ENCODE measurements at places on chromosomes 3 and 15. TPM values are rescaled to one million over a fixed set of nuclear protein-coding genes. Genes with fewer than 3 reads are reported as not detected.

GRCh38 chr15:65386376-65386775, 8.6 kb upstream of the IGDCC3 start:
- DNase-seq: no peak

Gene KCNMB3
- 2.4 TPM for total RNA-seq

GRCh38 chr15:91622711-91623342, 230.7 kb upstream of the SLCO3A1 start:
- no peak for DNase-seq

- no peak for DNase-seq
Measured at GRCh38 chr3:127607675-127608361, 9.6 kb downstream of the MCM2 start.

DNA sequence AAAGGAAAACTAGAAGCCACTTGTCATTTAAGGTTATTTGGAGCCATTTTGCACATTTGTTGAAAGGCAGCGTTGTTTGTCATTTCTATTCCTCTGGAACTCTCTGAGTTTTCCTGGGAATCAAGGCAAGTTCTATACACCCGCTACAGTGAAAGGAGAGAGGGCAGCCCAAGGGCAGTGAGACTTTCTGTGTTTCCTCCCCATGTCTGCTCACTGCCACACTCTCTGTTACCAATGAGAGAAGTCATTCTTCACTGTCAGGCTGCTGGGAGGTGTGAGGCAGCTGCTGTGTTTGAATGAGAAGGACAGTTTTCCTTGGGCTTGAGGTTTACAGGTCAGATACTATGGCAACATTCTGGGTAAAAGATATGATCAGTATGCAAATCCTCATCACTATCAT, 36.0 kb downstream of the ATP13A5 start:
- DNase-seq: no peak

Gene GOLGA6L10
- total RNA-seq: 2.0 TPM

DNA sequence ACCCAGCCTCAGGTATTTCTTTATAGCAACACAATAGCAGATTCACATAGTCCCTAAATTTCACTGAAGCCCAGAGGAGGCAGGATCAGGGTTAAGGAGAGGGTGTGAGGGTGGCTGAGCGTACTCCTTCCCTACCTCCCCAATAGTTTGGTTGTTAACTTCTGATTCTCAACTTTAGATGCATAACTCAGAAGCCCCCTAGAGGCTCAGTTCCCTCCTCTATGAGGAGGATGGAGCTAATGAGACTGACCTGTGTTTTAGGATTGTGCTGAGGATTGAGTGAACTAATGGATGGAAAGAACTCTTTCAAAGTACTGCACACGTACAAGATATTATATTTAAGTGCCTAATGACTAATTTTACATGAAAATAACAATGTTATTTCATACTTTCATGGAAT, 249.3 kb upstream of the SOX14 start:
- no peak for DNase-seq

GRCh38 chr3:187186375-187186774, 10.9 kb upstream of the RTP1 start:
- no peak for DNase-seq

DNA sequence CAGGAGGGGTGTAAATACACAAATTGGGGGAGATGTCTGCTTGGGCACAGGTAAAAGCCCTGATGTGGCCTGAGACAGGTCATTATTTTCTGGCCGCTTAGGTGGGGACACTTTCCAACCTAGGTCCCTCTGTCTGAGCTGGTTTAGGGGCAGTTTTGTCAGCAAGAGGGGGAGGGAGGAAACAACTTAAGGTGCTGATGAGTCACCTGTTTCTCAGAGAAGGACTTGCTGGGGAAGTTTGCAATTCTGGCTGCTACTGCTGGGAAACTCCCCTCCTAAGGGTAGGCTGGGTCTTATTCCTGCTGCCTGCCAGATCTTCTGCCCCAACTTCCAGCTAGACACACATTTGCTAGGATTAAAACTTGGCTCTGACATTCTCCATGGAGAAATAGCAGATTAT, 4.8 kb upstream of the RHOV start:
- no peak for DNase-seq

GRCh38 chr3:158350971-158351370, 220.0 kb upstream of the MLF1 start:
- no peak for DNase-seq

GRCh38 chr15:101009176-101009575, 90.0 kb downstream of the LRRK1 start:
- DNase-seq: no peak

Gene DNAH12
- total RNA-seq: 0.09 TPM
